Activated naive CD4-positive, alpha-beta T cell treated with anti-CD3 and anti-CD28 coated beads for 36 hours (primary cell): ENCODE measurements at places on chromosomes 3 and 15.

DNA sequence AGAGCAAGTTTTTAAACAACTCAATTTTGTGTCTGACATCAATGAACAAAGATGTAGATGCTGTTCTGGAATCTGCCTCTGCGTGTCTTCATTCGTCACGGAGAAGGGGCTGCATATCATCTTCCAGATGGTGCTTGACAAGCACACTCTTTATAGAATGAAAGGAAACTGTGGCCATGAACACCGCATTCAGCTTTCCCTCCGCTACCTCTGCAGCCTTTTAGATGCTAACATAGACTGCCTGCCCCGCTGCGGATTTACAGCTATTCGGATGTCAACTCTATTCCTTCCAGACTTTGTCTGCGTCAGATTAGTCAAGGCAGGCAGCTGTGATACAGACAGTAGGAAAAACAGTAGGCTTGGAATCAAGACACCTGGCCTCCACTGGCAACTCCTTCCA is 232.9 kb downstream of the TJP1 start:
- no peak for DNase-seq

GRCh38 chr3:82137050-82137449 is 375.6 kb upstream of the GBE1 start:
- no peak for DNase-seq

GRCh38 chr3:108510496-108510895 is at the start of gene MYH15:
Gene MYH15, minus strand, starts transcription at chr3:108510596. Its CDS starts 66 bp downstream, at chr3:108510530.
- DNase-seq, result no peak

DNA sequence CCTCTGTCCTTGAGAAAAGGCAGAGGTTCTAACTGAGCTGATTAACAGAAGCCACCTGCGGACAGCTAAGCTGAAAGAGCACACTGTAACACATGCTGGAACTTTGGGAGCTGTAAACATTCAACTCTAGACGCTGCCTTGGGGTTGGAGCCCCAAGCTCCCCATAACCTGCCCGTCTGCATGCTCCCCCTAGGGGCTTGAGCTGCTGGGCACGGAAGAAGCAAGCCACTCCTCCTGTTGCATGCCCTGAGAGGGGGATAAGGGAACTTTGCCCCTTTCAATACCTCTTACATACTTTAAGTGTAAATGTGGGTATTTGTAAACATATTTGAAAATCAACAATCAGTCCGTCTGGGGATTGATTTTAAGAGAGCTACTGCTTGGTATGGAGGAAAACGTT is 188.4 kb downstream of the ADAMTSL3 start:
- no peak for DNase-seq

DNA sequence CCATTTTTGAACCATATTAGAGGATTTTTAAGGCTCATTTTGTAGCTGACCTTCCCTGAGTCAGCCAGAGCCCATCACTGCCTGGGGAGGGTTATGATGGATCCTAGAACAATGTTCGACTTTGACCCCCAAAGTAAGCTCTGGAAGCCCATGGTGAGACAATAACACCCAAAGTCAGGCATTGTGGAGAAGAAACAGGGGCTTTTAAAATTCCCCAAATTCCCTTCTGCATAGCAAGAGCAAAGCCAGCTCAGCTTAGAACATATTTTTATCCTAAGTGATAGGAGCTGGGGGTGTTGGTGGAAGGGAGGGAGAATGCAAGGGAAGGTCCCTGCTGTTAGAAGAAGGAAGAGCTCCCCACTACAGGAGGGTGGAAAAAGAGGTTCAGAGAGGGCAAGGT is 4.0 kb downstream of the ITGA11 start:
- no peak for DNase-seq

DNA sequence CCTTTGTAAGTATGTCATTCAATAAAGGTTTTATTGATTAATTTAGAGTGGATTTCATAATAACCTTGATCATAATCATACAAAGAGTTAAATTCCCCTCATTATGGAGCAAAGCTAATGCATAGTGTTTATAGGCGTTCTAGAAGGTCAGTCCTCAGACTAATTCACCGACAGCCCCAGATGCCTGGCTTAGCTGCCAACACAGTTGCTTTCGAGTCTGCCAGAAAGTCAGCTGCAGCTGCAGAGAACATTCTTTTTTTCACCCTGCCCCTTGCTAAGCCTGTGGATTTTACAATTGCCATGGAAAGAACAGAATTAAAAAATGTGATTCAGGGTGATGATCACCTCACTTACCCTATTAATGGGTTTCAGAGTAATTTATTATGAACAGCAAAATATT is 21.2 kb downstream of the CADM2 start:
- DNase-seq, result no peak
